ENCODE measurements at places on chromosomes 3 and 15.

GRCh38 chr3:154125378-154126030, 4.3 kb downstream of the ARHGEF26 start:
- DNase-seq: no peak

- no peak for DNase-seq
These were observed 52.2 kb upstream of the PCSK6 start for GRCh38 chr15:101541501-101542292.

DNA sequence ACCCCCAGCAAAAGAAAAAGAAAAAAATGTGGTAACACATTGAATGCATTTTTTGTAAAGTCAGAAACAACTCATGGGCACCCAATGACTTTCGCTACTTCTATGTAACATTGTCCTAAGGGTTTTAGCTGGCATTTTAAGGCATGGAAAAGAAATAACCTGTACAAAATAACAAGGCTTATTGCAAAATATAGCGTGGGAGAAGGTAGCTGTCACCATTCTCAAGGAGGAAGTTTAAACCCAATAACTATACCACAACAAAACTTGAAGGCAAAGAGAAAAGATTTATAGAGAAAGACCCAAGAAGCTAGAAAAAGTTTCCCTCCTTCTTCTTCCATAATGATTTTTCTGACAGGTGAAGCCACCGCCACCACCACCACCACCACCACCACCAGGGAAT, 55.7 kb upstream of the ACP3 start:
- DNase-seq: no peak

- no peak for DNase-seq
These were observed 319.9 kb downstream of the NAALADL2 start for GRCh38 chr3:175179055-175179454.

DNA sequence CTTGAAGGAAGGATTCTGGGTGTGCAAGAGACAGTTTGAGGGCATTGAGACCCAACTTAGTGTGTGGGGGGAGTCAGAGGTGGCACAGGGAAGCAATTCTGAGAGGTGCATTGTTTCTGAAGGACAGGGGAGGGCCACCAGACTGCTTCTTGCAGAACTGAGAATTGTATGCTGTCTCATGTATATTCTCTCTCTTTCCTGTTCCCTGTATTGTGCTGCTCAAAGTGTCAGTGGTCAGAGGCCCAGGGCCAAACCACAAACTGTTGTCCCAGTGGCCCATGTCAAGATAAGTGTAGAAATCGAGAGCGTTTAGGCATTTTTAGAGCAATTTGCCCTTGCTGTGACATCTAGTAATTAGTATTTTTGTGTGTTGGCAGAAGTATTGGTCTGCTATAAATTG, 567.1 kb downstream of the EDEM1 start:
- no peak for DNase-seq

GRCh38 chr3:30146978-30147377, 459.4 kb upstream of the TGFBR2 start:
- DNase-seq: no peak

- DNase-seq: no peak
These were observed 38.4 kb downstream of the KCNAB1 start for GRCh38 chr3:156158656-156159295.

- DNase-seq: no peak
These were observed 60.2 kb downstream of the CACNA1D start for GRCh38 chr3:53554559-53555067.

DNA sequence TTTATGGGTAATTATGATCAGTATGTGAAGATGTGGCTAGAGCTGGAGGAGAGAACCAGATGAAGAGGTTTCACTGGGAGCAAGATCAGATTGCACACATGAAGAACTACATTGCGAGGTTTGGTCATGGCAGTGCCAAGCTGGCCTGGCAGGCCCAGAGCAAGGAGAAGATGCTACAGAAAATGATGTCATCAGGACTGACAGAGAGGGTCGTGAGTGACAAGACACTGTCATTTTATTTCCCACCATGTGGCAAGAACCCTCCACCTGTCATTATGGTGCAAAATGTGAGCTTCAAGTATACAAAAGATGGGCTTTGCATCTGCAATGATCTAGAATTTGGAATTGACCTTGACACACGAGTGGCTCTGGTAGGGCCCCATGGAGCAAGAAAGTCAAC, 168.3 kb downstream of the C3orf38 start:
- DNase-seq: no peak

GRCh38 chr3:158763421-158763820, 31.2 kb upstream of the RARRES1 start:
- no peak for DNase-seq

- DNase-seq: no peak
These were observed 5.5 kb upstream of the FSIP1 start for GRCh38 chr15:39788108-39788507.

- DNase-seq: no peak
These were observed 58.5 kb upstream of the PPARG start for GRCh38 chr3:12230406-12230805.

DNA sequence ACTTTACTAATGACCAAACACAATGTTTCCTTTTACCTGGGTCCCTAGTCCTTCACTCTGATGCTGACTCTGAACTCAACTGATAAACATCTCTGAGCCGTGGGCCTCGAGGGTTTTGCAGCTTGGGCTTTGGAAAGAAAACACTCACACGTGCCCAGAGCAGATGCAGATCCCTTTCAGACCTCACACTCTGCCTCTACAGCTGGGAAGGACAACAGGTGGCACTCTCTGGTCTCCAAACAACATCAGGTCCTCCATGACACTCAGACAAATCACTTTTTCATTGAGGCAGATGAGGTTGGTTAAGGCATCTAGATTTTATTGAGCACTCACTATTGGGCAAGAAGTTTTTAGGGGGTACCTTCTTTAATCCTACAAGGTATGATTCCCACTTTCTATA, 64.7 kb upstream of the NTRK3 start:
- no peak for DNase-seq

DNA sequence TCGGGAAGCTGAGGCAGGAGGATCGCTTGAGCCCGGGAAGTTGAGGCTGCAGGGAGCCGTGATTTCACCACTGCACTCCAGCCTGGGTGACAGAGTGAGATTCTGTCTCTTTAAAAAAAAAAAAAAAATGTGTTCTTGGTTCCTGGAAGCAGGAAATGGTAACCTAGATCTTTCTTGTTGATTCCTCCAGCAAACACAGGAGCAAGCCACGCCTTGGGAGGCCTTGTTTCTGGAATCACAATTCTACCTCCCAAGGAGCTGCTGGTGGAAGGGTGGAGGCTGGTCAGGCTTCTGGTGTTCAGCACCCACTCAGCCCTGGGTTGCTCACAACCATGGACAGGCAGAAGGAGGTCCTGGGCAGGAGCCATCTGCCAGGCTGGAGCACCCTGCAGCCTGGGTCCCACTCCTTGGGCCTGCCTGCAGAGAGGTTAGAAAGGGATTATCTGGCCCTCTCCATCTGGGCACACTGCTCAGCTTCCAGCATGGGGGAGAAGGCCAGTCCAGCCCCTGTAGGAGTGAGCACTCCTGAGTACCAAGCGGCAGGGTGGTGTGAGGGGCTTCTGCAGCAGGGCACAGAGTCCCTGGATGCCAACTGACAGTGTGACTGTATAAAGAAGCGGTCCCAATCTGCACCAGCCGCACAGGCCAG, 65.6 kb downstream of the ABTB1 start:
- DNase-seq: no peak

DNA sequence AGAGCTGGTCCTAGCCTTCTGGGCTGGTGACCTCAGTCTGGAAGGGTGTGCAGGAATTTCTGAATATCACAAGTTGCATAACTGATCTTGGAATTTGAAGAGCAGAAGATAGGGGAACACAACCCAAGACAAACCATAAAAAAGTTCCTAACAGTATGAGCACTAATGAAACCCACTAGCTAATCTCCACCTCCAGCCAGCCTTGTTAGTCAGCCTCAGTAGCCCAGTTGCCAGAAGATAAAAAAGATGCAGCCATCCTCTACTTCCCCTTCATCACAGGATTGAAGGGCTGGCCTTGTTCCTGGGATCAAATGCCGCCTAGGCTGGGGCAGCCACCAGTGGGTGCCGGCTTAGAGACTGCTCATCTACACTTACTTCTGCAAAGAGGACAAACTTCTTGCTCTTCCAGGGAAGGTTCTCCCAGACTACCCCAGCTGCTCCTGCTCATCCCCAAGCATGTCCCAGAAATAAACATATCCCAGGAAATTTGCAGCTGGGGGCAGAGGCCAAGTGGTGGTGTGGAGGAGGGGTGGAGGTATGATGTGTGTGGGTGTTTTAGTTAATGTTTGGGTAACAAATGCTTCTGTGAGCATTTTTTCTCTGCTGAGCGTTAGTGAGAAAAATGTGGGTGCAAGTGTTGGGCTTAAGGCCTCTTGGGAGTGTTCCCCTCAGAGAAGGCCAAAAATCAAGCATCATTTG, 9.2 kb upstream of the ITGA11 start:
- DNase-seq: no peak

DNA sequence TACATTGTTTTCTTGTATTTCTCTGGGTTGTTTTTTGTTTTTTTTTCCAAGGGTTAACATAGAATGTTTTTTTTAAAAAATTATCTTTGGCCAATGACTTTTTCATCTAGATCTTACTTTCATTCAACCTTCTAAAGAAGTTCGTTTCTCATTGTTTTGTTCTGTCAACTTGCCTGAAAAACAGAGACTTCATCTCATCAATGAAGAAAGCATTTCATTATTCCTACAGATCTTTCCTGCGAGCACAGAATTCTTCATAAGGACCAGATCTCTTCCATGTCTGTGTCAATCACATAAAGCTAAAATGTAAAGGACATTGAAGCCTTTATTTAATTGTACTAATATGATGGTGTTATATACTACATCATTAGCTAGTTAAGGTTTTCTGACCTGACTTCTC, 9.7 kb upstream of the EIF3J start:
- no peak for DNase-seq

- no peak for DNase-seq
These were observed 10.0 kb downstream of the UBR1 start for GRCh38 chr15:43095708-43096347.

DNA sequence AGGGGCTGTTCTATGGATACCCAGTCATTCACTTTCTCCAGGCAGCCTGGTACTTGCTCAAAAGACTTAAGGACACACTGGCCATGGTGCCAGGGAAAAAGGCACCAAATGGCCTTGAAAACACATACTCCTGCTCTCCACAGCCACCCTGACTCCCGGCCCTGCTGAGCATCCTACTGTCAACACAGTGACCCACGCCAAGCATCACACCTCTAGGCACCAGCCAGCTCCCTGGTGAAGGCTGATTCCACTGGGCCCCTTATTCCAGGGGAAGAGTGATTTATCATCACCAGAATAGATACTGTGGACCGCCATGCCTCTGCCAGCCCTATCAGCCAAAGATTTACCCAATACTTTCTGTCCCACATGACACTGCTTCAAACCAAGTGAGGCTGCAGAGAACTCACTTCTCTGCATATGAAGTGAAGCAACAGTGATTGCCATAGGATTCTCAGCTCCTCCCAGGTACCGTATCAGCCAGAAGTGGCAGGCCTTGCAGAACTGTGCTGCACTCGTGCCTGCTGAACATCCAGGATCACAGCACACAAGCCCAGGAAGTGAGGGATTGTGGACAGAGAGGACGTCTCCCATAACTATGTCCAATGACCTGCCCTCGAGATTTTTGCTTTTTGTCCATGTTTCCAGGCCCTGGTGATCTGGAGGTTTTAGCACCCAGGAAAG, 63.7 kb downstream of the WHAMM start:
- DNase-seq: no peak

GRCh38 chr3:150255413-150255812, 152.7 kb upstream of the TSC22D2 start:
- no peak for DNase-seq

DNA sequence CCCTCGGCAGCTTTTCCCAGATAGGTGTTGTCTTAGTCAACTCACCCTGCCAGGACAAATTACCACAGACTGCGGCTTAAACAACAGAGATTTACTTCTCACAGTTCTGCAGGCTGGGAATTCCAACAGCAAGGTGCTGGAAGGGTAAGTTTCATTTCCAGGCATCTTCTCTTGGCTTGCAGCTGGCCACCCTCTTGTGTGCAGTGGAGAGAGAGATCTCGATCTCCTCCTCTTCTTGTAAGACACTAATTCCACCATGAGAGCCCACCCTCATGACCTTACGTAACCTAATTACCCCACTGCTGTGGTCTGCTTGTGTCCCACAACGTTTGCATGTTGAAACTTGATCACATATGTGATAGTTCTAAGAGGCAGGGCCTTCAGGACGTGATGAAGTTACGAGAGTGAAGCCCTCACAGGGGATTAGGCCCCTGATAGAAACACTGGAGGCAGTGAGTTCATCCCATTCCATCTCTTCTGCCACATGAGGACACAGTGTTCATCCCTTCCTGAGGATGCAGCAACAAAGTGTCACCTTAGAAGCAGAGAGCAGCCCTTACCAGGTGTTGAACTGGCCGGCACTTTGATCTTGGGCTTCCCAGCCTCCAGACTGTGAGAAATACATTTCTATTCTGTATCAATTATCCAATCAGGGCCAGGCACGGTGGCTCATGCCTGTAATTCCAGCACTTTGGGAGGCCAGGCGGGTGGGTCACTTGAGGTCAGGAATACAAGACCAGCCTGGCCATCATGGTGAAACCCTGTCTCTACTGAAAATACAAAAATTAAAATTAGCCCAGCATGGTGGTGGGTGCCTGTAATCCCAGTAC, 247.7 kb downstream of the PLCL2 start:
- no peak for DNase-seq

GRCh38 chr15:39462691-39463090, 118.2 kb upstream of the THBS1 start:
- DNase-seq: no peak

GRCh38 chr15:29747837-29748417, 74.3 kb downstream of the TJP1 start:
- DNase-seq: no peak

GRCh38 chr3:101042996-101043686, 49.9 kb upstream of the ABI3BP start:
- no peak for DNase-seq

DNA sequence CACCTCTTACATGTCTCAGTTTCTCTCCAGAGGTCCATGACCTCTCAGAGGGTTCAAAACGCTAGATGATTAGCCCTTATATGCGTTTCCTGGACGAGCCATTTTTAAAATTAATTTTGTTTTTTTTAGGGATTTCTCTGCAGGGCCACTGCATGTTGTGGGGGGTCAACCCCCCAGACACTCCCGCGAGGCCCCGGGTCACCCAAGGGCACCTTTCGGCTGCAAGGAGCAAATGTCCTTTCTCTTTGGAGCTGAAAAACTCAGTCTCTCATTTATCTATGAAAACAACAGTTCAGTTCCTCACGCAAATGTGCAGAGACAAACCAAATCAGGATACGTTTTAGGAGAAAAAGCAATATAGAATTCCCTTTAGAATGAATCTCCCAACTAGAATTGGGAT, 944.3 kb upstream of the SEMA6D start:
- no peak for DNase-seq

DNA sequence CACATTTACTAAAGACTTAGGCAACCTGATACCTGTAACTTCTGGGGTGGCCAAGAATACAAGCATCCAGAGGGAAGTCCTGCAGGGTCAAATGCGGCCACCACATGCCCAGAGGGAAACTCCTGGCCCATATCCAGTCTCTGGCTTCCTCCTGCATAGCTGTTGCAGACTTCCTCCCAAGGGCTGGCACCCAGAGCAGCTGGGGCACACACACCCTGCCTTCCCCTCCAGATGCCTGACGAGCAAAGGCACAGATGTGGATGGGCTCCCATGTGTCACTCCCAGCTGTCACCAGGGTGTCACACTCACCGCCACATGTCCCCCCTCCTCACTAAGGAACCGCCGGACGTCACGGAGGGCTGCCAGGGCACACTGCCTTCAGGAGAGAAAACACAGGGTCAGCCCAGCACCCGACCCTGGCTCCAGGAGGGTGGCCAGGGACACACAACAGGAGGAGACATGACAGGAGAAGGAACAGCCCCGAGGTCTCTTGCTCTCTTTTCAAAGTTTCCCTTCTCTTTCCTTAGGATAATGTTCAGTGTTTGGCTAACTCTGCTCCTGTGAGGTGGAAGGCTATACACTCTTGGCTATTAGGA, 13.2 kb downstream of the PFKFB4 start:
- DNase-seq: no peak

All from epithelial cell of proximal tubule (primary cell).